ENCODE measurements at places on chromosomes 12 and 14. TPM values are rescaled to one million over a fixed set of nuclear protein-coding genes. Genes with fewer than 3 reads are reported as not detected.
A peak's percentile ranks its signal among the peaks of the same experiment; 100 is the strongest.

DNA sequence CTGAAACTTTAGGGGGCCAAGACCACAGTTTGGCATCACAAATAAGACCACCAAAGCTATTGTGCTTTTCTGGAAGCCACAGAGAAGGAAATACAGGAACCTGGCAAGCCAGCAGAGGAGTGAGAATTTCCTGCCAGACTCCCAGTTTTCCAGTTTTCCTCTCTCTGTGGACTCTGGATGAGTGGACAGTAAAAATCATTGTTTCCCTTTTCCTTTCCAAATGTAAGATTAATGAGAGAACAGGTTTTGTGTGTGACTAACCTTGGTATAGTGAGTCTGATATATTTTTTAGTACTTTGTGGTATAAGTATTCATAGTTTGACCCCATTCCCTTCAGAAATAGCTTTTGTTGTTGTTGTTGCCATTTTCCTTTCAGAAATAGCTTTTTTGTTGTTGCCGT is 2.6 kb upstream of the TAC3 start:
- DNase-seq, result no peak

DNA sequence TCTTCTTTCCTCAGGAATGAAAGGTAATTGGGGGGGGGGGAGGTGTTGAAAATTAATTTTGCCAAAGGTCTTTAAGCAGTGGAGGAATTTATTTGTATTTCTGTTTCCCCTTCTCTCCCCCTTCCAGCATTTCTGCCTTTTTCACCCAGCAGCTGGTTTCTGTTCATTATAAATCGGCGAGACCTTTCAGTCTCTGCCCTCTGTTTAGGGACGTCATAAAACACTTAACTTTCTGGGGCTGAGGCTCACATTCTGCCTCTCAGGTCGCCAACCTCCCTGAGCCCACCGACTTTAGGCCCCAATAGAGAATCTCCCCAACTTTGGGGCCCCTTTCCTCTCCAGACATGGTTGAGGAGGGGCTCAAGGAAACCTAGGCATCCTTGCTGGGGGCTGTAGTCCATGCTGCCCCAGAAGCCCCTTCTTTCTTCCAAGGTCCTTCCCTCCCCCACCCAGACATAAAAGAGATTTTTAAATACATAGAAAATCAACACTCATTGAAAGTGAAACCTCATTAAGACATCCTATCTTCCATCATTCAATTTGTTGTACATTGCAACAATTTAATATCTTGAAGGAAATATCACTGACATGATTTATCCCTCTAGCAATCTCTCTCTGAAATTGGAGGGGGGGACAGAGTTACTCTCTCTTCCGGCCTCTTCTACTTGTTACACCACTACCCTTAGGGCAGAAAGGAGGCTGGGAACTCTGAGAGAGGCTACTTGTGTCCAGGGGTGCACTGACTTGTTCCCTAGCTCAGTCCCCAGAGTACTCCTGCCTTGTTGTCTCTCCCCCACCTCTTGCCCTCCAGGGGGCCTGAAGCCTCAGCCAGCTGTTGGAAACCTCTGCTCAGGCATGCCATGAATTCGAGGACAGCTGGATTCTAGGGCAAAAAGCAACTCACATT is 2.5 kb upstream of the HOXC6 start:
- DNase-seq, result no peak

- peak; percentile 29 for DNase-seq
Measured at GRCh38 chr12:104578453-104578852, 121.7 kb downstream of the CHST11 start.

GRCh38 chr14:69553252-69553651 is 21.4 kb downstream of the CCDC177 start:
- peak; percentile 58 for DNase-seq

Gene CCDC196
- not detected for total RNA-seq

GRCh38 chr14:89409961-89410360 is 7.1 kb downstream of the FOXN3 start:
- no peak for DNase-seq

Gene MYF6
- total RNA-seq, result not detected

Gene ERG28
- 9.5 TPM for total RNA-seq

Gene P2RX2
- total RNA-seq, result not detected

Gene SOAT2
- total RNA-seq, result not detected

- no peak for DNase-seq
Measured at GRCh38 chr12:29224572-29224971, 75.5 kb downstream of the FAR2 start.

All from mammary epithelial cell (primary cell).